ENCODE measurements at places on chromosomes 7 and 10. TPM values are rescaled to one million over a fixed set of nuclear protein-coding genes. Genes with fewer than 3 reads are reported as not detected.
A peak's percentile ranks its signal among the peaks of the same experiment; 100 is the strongest.

The TMEM140 gene
- total RNA-seq, result 5.2 TPM

The UPP1 gene
- 34.5 TPM for total RNA-seq

The TSPAN12 gene
- 4.7 TPM for total RNA-seq

The DPCD gene
- 34.1 TPM for total RNA-seq

The LIPF gene
- not detected for total RNA-seq

The GLI3 gene
- total RNA-seq, result 4.3 TPM

The GPR158 gene
- total RNA-seq, result 0.97 TPM

The BLNK gene
- not detected for total RNA-seq

The WEE2 gene
- 0.32 TPM for total RNA-seq

The OR6B1 gene
- total RNA-seq, result under 0.01 TPM

The HTR5A gene
- total RNA-seq, result not detected

The TAS2R4 gene
- total RNA-seq, result 1.3 TPM

GRCh38 chr7:74294191-74294998, 5.2 kb downstream of the CLIP2 start:
- peak; percentile 78 for DNase-seq

GRCh38 chr7:46679671-46680070, 758.6 kb upstream of the IGFBP3 start:
- DNase-seq, result no peak

DNA sequence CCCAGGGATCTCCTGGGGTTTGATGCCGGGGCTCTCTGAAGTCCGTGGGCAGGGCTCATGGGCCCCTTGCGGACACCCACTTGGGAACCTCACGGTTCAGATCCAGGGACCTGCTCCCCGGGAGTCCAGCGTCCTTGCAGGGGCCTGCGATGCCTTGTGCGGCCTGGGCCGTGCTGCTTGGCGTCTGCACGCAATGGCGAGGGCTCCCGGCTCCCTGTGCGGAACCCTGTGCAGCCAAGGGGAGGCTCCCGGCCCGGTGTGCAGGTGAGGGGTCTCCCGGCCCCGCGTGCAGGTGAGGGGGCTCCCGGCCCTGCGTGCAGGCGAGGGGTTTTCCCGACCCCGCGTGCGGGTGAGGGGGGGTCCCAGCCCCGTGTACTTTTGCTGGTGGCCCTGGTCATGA, 146.7 kb downstream of the DNAJB6 start:
- DNase-seq, result no peak

DNA sequence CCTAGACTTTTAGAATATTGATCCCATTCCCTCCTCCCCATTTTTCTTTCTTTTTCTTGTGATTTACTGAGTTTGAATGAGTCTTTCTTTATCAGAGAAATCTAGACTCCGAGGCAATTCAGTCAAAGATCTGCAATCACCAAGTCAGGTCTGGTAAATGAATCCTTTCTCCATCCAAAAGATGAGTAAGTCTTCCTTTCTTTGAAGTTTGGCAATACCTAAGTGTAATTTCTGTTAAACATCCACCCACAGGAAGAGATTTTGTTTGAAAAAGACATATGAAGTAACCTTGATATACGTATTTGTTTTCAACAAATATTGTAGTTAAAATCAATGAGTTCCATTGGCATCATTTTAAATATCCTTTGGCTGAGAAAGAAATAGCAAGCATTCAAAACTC, 58.3 kb downstream of the SLC39A12 start:
- no peak for DNase-seq

GRCh38 chr7:143901332-143901667, 676 bp downstream of the TCAF1 start:
- DNase-seq, result peak; percentile 52

DNA sequence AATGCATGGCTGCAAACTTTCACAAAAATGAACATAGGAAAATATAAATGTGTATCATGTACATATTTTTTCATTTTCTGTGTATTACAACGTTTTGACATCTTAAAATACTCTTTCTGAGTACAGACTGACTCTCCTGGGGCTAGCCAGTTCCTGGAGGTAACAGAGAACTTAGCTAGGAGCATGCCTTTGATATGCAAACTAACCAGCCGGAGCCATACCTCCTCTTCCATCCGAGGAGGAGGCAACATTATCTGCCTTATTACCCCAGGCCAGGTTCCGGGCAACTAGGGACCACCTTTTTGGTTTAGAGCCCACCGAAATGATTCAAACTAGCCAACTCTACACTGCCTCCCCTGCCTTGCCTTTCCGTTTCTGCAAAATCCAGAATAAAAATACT, 33.7 kb upstream of the HECW1 start:
- DNase-seq, result no peak

DNA sequence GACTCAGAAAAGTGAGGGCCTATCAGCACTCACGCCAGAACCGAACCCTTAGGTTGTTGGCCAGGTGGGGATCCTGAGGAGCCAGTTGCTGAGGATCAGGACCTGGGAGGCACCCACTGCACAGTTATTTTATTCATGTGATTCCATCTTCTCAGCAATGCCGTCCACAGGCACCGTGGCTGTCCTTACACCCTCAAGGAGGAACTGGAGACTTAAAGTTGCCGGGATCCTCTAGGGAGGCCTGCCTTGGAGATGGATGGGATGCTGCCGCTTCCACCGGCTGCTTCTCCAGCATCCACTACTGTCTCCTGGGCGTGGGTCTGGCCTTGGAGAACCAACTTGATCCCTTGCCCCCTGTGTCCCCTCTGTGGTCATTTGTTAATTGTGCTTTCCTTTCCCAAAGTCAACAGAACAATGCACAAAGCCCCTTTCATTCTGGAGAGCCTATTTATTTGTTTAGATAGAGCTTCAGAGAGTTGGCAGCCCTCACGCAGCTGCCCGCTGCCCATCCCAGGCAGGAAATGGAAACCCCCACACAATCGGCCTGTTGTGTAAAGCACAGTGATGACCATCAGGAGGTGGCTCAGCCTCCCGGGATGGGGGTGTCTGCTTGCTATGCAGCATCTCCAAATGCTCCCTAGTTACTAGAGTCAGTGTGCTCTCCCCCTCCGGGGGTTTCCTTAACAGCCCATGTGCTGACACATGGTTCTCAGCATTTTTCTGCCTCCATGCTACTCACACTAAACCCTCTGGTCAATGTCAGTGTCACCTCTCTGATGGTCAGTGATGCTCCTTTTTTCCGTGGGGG, 52.9 kb upstream of the IGFBP3 start:
- DNase-seq, result no peak

DNA sequence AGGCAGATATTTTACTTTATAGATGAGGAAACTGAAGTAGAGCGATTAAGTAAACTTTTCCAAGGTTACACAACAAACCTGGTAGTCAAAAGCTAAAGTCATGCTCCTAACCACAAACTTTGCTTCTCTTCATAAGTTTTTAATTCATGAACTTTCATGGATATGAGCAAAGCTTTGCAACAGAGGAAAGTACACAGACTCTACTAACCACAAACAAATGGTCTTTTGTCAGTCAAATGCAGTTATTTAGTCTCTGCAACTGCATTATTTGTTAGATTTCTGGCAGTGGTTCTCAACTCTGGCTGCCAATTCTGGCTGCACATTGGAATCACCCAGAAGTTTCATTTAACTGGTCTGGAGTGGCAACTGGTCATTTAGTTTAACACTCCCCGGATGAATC, 140.6 kb upstream of the TMEM168 start:
- DNase-seq, result peak; percentile 45

- no peak for DNase-seq
Measured at GRCh38 chr7:121560267-121560990, 164.3 kb upstream of the FAM3C start.

DNA sequence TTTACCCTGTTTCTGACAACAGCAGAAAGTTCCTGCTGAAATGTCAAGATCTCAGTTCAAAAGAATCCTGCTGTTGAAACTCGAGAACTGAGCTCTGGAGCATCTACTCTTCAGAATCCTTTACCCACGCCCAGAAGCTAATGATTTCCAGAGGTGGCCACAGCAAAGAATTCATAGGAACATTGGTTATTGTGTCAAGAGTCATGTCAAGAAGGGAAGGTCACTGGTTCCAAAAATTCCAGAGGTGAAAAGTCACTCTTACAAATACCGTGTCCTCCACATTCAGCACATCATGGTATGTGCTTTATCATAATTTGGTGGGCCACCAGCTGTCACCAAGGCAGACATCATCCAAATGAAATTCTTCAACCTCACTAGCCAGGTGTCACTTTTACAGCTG, 394.4 kb upstream of the NPVF start:
- no peak for DNase-seq

DNA sequence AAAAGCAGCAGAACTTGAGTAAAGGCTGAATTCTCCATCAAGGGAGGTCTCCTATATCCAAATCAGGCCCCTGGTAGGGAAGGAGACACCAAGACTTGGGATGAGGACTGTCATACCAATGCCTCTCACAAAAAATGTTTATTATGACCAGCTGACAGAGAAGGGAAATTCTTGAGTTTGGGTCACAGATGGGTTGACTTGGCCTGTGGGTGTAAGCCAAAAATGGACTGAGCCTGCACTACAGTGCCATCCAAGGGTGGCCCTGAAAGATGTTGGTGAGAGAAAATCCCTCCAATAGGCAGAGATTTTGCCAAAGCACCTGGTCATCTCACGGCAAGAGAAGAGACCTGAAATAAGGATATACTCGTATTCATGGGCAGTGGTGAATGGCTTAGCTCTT, 27.0 kb upstream of the PPIF start:
- DNase-seq, result no peak

- no peak for DNase-seq
Measured at GRCh38 chr7:36965625-36966024, 241.3 kb upstream of the AOAH start.

- no peak for DNase-seq
Measured at GRCh38 chr7:156140447-156140846, 328.2 kb upstream of the SHH start.

- DNase-seq, result no peak
Measured at GRCh38 chr7:2112261-2113198, 120.2 kb downstream of the MAD1L1 start.

GRCh38 chr7:70458745-70459144, 673.2 kb upstream of the GALNT17 start:
- no peak for DNase-seq

DNA sequence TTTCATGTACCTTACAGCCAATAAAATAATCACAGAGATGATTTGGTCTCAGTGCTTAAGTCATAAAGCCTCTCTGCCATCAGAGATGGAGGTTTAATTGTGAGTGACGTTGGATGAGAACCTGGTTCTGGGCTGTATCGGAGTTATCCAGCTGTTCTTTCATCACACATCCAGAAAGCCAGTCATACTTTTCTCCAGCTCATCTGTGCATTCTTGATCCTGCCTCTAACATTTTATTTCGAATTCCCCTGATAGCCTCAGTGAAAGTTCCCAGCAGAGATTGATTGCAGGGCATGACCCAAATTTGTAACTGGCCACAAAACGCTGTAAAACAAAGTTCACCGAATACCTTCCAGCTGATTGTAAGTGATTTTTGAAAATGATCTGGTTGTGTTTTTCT, 212.6 kb upstream of the HABP2 start:
- peak; percentile 41 for DNase-seq

DNA sequence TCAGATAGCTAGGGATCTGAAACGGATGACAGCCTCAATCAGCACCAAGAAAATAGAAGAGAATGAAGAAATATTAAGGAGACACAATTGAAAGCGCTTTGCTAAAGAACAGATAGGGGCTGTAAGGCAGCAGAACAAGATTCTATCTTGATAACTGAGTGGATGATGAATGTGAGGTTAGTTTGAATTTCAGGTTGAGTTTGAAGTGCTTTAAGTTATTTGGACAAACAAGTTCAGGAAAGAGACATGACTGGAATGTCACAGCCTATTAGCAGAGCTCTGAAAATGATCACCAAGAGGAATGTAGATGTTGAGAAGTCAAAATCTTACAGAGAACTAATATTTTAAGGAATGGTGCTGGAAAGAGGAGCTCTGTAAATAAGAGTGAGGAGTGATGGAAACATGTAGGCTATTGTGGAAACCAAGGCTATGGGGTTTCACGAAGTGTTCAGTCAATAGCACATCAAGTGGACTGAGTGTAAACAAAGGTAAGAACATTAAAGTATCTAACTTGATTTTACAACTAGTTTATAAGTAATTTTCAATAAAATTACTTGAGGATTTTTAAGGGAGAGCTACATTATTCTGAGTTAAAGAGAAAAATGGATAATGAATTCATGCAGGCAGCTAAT, 61.6 kb downstream of the MEST start:
- no peak for DNase-seq

DNA sequence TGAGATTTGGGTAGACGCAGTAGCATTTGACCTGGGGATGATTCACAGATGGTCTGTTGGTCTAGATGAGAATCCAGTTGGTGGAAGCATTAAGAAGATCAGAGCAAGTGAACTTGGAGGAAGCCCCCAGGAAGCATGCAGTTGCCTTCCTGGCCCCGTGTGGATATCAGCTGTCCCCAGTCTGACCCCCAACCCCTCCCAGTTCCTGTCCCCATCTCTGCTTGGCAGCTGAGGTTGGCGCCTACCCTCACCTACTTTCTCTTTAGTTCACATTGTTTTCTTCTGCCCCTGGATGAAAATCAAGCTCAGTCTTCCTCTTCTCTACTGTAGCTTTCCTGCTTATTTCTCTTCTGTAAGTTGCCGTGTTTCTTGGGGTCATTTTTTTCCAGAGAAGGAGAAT, 227.9 kb downstream of the GATA3 start:
- DNase-seq, result no peak

DNA sequence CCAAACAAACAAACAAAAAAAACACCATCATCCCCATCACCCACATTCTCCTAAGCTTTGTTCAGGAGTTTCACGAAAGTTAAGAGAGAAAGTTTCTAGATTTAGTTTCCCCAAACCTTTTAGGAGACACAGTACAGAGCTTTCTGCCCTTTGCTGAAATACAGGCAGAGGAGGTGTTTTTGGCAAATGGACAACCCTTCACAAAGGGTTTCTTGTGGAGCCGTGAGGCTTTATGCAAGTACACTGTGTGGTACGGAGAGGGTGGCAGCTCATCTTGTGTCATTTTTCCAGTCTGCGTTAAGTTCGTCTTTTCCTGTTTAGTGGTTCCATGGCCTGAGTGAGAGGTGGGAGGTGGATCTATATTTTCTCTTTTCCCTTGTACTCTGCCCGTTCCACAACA, 215.5 kb upstream of the PRKCQ start:
- DNase-seq, result no peak

- DNase-seq, result no peak
Measured at GRCh38 chr10:111698711-111699110, 484.9 kb downstream of the GPAM start.

DNA sequence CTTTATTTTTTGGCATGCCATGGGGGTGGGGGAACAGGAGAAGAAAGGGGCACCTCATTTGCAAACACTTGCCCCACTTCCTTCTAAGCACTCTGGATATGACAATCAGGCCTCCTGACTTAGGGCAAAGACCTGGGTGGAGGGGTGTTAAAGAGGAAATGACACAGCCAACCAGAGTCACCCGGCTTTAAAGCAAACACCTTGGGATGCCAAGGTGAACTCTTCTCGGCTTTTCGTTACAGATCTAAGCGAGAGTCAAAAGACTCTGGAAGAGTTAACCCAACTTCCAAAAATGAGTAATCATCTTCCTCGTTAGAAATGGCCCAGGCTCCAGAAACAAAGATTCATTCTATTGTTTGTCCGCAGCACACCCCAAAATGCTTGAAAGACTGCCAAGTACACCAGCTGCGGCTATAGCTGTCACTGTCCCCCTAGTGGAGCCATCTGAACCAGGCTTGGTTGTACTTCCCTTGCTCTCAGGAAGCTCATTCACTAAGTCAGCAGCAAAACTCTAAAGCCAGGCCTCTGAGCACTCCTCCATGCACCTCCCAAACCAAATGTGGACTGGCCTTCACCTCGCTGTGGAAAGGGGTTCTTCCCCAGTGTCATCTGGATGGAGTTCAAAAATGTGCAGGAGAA, 24.8 kb downstream of the FAM53B start:
- peak; percentile 57 for DNase-seq
